Smooth muscle cell of bladder (primary cell): ENCODE measurements at places on chromosomes 12 and 14. TPM values are rescaled to one million over a fixed set of nuclear protein-coding genes. Genes with fewer than 3 reads are reported as not detected.

The KLRG1 gene
- total RNA-seq, result 0.28 and 0.65 TPM in 2 replicates

The MYO1H gene
- 0.14 TPM in 1 of 2 replicates, not detected in the other for total RNA-seq

The TGM1 gene
- 0.71 and 1.6 TPM in 2 replicates for total RNA-seq

The ABCD2 gene
- total RNA-seq, result under 0.01 and 0.09 TPM in 2 replicates

The NOVA1 gene
- 1.4 and 1.6 TPM in 2 replicates for total RNA-seq

The DDX51 gene
- total RNA-seq, result 5.7 and 12.5 TPM in 2 replicates

The KRT2 gene
- not detected in 2 replicates for total RNA-seq

The OAS1 gene
- 0.28 and 0.65 TPM in 2 replicates for total RNA-seq

The LALBA gene
- not detected in 2 replicates for total RNA-seq
